ENCODE measurements at places on chromosomes 5 and 9.
A peak's percentile ranks its signal among the peaks of the same experiment; 100 is the strongest.

- no peak for DNase-seq
Measured at GRCh38 chr5:174572591-174572990, 151.8 kb upstream of the MSX2 start.

DNA sequence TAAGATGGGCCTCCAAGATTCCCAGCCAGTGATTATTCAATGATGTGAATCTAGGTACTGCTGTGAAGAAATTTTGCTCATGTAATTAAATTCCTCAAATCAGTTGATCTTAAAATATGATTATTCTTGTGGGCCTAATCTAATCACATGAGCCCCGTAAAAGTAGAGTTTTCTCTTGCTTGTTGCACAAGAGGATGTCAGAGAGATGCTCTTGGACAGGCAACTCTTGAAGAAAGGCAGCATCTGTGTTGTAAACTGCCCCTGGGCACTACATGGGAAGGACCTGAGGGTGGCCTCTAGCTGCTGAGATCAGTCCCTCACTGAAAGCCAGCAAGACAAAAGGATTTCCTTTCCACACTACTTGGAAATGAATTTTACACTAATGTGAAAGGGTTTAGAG lies 132.9 kb downstream of the TRPM3 start:
- DNase-seq = no peak

DNA sequence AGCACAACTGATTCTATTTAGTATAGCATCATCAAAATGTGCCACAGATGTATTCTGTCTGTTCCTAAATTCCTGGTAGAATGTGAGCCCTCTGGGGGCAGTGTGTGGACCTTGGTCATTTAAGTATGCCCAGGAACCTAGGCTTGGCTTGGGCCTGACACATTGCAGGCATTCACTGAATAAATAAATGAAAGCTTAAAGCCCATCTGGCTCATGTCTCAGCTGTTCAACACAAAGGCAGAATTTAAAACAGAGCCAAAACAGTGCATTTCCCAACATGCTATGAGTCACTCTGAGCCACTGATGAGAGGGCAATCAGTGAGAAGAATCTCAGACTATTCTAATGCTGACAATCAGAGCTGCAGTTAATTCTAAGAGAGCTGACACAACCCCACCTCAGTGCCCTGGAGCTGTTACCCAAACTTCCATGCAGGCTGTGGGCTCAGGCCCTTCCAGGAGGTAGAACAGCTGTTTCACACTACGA lies 8.1 kb downstream of the FAM193B start:
- DNase-seq = peak; percentile 74

- peak; percentile 61 for DNase-seq
Measured at GRCh38 chr5:134570365-134570758, 44.9 kb downstream of the JADE2 start.

DNA sequence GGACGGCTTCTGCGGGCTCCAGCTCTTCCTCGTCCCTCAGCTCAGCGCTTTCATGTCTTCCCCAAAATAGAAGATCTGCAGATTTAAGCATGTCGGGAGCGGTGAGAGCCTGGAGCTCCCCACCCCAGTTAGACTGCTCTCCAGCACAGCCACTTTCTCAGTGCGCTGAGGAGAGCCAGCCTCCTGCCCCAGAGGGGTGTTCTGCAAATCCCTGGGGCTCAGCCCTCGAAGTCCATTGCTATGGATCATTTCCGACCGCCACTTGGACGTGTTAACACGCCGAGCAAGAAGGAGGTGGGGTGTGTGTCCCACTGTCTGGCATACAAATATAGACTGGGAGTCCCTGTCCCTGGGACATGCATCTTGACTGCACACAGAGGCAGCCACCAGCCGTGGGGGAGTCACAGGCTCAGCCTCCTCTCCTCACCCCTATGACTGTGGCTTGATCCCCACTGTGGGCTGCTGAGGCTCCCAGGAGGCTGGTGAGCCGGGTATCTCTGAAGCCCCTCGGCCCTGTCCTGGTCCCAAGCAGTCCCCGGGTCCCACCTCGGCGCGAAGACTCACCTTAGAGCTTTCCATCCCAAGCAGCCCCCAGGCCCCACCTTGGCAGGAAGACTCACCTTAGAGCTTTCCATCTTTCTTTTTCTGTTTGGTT lies 30.0 kb upstream of the RNF130 start:
- DNase-seq = no peak

GRCh38 chr5:73796164-73797131 lies 170.5 kb downstream of the ARHGEF28 start:
- DNase-seq = peak; percentile 81

- no peak for DNase-seq
Measured at GRCh38 chr9:16243798-16244197, 626.7 kb downstream of the BNC2 start.

GRCh38 chr5:149732324-149733128 lies 2.4 kb downstream of the PPARGC1B start:
- DNase-seq = peak; percentile 58

Data from right cardiac atrium (tissue), 5 donors.